ENCODE measurements at places on chromosomes 2 and 18. TPM values are rescaled to one million over a fixed set of nuclear protein-coding genes. Genes with fewer than 3 reads are reported as not detected.

Gene EN1
- not detected for total RNA-seq

Gene CCDC74A
- total RNA-seq, result 3.9 TPM

- no peak for DNase-seq
- no peak overlapping the region for H3K4me3 ChIP-seq
- peaks cover 52% of the 10 kb centered on the region for H3K4me1 ChIP-seq
- H3K27ac ChIP-seq, result peak overlapping the region; percentile 49
- H3K36me3 ChIP-seq, result peaks cover 1% of the 10 kb centered on the region
These were observed 54.7 kb upstream of the RNU4ATAC start for GRCh38 chr2:121475811-121476571.

GRCh38 chr2:217956586-217957457, 46.0 kb downstream of the TNS1 start:
- peak overlapping the region; percentile 5 for H3K4me3 ChIP-seq
- peaks cover 82% of the 10 kb centered on the region for H3K4me1 ChIP-seq
- peak overlapping the region; percentile 87 for H3K27ac ChIP-seq
- no peaks in the 10 kb centered on the region for H3K36me3 ChIP-seq

- no peaks in the 10 kb centered on the region for H3K27me3 ChIP-seq
- DNase-seq, result no peak
- no peaks in the 10 kb centered on the region for H3K36me3 ChIP-seq
- peaks cover 6% of the 10 kb centered on the region for H3K4me1 ChIP-seq
These were observed 209.5 kb downstream of the DYM start for GRCh38 chr18:49250816-49251388.

DNA sequence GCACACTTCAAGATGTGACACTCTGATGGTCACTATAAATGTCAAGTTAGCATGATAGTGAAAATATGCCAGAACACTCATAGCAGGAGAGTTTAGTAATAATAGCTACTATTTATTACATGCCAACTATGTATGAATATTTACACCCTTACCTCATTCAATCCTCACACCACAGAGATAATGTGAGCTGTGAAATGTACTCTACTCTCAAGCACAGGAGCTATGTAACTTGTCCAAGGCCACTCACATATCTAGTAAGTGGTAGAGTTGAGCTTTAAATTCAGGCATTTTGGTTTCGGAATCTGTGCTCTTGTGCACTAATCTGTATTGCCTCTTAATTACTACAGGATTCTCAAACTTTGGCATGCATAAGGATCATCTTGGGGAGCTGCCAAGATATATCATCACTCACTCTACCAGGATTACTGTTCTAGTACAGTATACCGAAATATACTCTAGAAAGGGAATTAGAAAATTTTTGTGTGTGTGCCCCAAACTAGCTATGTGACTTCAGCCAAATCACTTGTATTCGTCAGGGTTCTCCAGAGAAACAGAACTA, 154.3 kb downstream of the PLCL1 start:
- no peak overlapping the region for H3K4me3 ChIP-seq
- no peak for DNase-seq
- no peaks in the 10 kb centered on the region for H3K27me3 ChIP-seq
- H3K27ac ChIP-seq, result no peak overlapping the region
- no peaks in the 10 kb centered on the region for H3K4me1 ChIP-seq
- H3K36me3 ChIP-seq, result no peaks in the 10 kb centered on the region

DNA sequence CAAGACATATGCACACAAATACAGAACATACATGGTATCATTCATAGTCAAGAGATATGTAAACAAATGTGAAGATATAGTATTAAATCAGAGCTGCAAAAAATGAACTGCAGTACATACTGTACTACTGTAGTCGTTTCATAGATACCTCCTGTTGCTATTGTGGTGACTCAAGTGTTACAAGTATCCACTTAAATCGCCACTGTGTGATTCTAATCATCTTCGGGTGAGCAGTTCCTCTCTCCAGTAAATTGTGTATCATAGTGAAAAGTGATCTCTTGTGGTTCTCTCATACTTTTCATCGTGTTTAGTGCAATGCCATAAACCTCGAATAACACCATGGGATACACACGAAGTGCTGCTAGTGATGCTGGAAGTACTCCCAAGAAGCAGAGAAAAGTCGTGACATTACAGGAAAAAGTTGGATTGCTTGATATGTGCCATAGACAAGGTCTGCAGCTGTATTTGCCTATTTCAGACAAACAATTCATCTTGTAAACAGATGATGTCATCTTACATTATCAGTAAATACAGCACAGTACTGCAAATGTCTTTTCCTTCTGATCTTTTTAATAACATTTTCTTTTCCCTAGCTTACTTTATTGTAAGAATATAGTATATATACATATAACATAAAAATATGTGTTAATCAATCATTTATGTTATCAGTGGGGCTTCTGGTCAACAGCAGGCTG, 222.2 kb downstream of the BCL11A start:
- no peaks in the 10 kb centered on the region for H3K4me1 ChIP-seq
- H3K4me3 ChIP-seq, result no peak overlapping the region
- H3K27ac ChIP-seq, result no peak overlapping the region

Gene CHN1
- 9.3 TPM for total RNA-seq

Gene CNGA3
- total RNA-seq, result not detected

DNA sequence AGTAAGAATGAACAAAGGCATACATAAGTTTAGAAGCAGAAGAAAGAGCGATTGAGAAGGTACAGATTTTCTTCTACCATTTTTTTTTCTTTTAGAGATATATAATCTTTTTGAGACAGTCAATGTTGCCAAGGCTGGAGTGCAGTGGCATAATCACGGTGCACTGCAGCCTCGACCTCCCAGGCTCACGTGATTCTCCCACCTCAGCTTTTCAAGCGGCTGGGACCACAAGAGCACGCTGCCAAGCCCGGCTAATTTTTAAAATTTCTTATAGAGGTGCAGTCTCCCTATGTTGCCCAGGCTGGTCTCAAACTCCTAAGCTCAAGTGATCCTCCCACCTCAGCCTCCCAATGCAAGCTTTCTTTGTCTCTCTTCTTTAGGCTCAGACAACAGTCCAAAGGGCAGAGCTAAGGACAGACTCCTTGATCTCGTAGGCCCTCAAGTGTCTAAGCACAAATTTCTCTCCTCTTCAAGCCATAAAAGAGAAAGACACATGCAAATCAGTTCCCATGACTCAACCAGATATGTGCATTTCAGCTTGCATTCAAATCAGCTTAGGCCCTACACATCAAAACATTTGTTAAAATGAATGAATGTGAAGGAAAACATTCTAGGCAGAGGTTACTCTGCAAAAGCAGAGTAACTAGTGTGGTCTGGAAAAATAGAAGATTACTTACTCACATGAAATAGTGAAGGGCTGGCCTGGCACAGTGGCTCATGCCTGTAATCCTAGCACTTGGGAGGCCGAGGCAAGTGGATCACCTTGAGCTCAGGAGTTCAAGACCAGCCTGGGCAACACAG, 18.0 kb downstream of the ITSN2 start:
- H3K4me1 ChIP-seq, result no peaks in the 10 kb centered on the region
- H3K36me3 ChIP-seq, result no peaks in the 10 kb centered on the region
- no peak overlapping the region for H3K27ac ChIP-seq
- no peak overlapping the region for H3K4me3 ChIP-seq

GRCh38 chr2:41598161-41598894, 449.5 kb upstream of the PKDCC start:
- H3K4me3 ChIP-seq, result no peak overlapping the region
- H3K27me3 ChIP-seq, result no peaks in the 10 kb centered on the region
- H3K4me1 ChIP-seq, result peaks cover 28% of the 10 kb centered on the region
- H3K36me3 ChIP-seq, result no peaks in the 10 kb centered on the region
- peak overlapping the region; percentile 70 for H3K27ac ChIP-seq

Gene ELOA2
- total RNA-seq, result not detected

Gene PFN4
- not detected for total RNA-seq

GRCh38 chr2:56211048-56211447, 27.3 kb downstream of the CCDC85A start:
- H3K27me3 ChIP-seq, result no peaks in the 10 kb centered on the region
- no peak overlapping the region for H3K4me3 ChIP-seq
- no peaks in the 10 kb centered on the region for H3K36me3 ChIP-seq
- DNase-seq, result no peak
- no peak overlapping the region for H3K27ac ChIP-seq

Gene SP9
- not detected for total RNA-seq

DNA sequence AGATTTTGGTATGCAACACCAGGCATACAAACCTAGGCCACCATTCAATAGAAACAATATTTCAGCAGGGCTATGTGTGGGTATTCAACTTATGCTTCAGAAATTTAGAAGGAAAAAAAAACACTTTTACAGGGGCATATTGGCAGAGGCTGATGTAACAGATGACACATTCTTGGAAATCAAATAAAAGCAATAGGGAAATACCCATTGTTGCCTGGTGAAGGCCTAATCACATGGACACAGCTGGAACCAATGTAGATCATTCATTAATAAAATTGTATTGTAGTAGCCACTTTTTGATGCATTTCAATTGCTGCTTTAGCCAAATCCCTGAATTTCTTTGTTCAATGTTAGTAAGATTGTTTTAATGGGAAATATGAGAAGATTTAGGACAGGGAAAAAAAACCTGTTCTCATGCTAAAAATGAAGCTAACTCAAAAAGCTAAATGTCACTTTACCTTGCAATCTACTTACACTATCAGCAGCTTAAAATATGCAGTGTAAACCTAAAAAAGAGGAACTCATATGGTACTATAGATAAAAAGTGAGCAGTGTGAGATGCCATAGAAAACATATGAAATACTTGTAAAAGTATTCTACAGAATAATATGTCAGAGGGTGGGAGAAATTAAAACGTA, 289.4 kb downstream of the ZEB2 start:
- no peaks in the 10 kb centered on the region for H3K4me1 ChIP-seq
- H3K27me3 ChIP-seq, result no peaks in the 10 kb centered on the region
- H3K27ac ChIP-seq, result no peak overlapping the region
- H3K36me3 ChIP-seq, result no peaks in the 10 kb centered on the region

DNA sequence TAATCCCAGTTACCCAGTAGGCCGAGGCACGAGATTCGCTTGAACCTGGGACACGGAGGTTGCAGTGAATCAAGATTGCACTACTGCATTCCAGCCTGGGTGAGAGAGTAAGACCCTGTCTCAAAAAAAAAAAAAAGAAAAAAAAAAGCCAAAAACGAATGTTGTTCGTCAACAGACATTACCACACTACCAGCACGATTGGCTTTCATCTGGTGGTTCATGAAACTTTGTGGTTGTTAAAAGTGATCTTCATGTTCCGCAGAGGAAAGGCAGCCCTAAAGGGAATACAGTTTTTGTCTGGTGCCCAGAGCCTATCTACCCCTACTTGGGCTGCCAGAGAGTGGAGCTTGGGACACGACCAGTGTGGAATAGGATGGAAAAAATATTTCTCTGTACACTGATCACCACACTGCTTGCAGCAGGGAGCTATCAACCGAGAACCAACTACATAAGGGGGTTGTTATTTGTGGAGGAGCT, 13.6 kb upstream of the CXCR4 start:
- no peak for DNase-seq
- no peaks in the 10 kb centered on the region for H3K36me3 ChIP-seq
- no peaks in the 10 kb centered on the region for H3K27me3 ChIP-seq
- H3K4me3 ChIP-seq, result no peak overlapping the region

- H3K4me3 ChIP-seq, result no peak overlapping the region
- no peaks in the 10 kb centered on the region for H3K4me1 ChIP-seq
- no peak for DNase-seq
- no peaks in the 10 kb centered on the region for H3K27me3 ChIP-seq
These were observed 166.8 kb upstream of the ID2 start for GRCh38 chr2:8514796-8515758.
